ENCODE measurements at places on chromosomes 16 and 17.

- no peak for DNase-seq
These were observed 107.3 kb downstream of the SDK2 start for GRCh38 chr17:73536700-73537605.

GRCh38 chr17:34390649-34391048 is 27.6 kb upstream of the CCL1 start:
- no peak for DNase-seq

- DNase-seq, result no peak
These were observed 468.2 kb downstream of the XYLT1 start for GRCh38 chr16:17002565-17002964.

- no peak for DNase-seq
These were observed 157.2 kb downstream of the SEC14L1 start for GRCh38 chr17:77297693-77298666.

DNA sequence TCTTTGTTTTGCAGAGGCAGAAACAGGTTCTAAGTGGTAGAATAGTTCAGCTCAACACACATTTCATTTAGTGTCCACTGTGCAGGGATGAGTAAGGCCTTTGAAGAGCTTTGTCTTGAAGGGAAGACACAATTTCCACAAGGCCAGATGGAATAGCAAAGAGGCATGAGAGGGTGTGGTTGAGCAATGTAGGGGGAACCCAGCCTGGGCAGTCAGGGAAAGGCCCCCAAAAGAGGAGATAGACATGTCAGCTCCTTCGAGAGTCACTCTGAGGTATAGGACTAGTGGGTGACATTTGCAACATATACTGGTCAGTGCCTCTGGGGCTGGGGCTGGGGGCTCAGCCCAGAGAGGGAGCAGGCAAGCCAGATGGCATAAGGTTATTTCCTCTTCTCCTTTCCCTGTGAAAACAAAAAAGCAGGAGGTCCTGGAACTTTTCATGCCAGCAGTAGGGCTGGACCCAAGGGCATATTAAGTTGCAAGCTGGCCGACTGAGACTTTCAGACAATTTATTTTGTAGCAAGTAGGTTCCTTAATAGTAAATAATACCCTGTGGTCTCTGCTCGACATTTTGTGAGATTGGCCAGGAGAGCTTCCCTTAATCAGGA is 7.1 kb downstream of the ALKBH5 start:
- no peak for DNase-seq

DNA sequence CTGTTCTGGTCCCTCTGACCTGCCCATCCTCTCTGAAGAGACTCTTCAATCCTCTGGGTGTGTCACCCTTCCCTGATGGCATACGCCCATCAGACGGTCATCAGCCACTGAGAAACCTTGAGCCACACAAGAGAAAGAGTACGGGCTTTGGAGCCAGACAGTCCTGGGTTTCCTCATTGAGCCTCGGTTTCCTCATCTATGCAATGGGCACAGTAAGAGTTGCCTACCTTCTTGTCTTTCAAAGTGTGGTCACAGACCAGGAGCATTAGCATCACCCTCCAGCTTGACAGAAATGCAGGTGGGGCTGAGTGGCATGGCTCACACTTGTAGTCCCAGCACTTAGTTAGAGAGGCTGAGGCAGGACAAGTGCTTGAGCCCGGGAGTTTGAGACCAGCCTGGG is 26.1 kb upstream of the MEAK7 start:
- DNase-seq, result no peak

GRCh38 chr17:63189930-63190329 is 223.9 kb downstream of the TANC2 start:
- DNase-seq, result no peak

GRCh38 chr16:15564604-15565339 is 78.2 kb downstream of the MARF1 start:
- DNase-seq, result no peak

Measured in stimulated activated CD4-positive, alpha-beta T cell treated with anti-CD3 and anti-CD28 coated beads, Interleukin-12 subunit alpha, Interleukin-12 subunit beta, amount 100 ng/mL, for 24 hours (primary cell).